ENCODE measurements at places on chromosomes 5 and 9.

DNA sequence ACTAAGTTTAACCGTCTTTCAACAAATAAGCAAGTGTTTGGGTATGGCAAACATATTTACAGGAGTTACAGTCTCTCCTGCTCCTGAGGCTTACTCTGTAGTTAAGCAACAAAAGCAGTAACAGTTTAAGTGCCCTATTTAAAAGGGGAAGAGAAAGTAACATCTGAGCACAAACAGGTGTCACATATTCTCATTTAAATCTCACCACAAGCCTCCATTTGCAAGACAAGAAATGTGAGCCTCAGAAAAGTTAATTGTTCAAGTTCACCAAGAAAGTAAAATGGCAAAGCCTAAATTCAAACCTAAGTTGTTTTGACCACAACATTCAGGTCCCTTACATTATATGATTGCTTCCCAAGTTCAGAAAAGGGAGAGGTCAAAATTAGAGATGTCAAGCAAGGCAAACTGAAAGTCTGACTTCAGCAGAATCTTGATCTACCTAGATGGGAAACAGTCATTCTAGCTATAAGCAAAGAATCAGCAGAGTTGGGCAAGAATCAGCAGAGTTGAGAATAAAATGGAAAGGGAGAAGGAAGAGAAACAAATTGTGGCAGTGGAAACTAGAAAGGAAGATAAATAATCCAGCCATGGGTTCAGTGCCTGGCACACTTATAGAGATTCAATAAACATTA, 93.4 kb downstream of the STRBP start:
- DNase-seq: no peak

- no peak for DNase-seq
Measured at GRCh38 chr9:86766912-86767311, 180.4 kb downstream of the GAS1 start.

GRCh38 chr9:108885643-108886348, 23.7 kb downstream of the ACTL7A start:
- peak; percentile 1 for DNase-seq

DNA sequence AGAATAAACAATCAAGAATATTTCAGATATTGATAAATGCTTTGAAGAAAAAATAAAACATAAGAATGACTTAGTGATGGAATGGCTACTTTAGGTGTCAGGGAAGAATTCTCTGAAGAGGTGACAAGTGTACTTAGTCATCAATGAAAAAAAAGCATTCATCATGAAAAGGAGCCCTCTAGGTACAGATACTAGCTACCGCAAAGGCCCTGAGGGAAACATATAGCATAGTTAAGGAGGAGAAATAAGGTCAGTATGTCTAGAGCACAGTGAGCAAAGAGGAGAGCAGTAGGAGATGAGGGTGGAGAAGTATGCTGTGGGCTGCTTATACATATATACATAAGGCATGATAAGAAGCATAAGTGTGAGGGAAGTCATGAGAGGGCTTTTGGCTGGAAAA, 41.8 kb downstream of the CSF2 start:
- DNase-seq: no peak

- no peak for DNase-seq
Measured at GRCh38 chr5:178527458-178528307, 62.5 kb downstream of the COL23A1 start.

GRCh38 chr5:54311176-54311677, 854 bp upstream of the ARL15 start:
- DNase-seq: no peak

DNA sequence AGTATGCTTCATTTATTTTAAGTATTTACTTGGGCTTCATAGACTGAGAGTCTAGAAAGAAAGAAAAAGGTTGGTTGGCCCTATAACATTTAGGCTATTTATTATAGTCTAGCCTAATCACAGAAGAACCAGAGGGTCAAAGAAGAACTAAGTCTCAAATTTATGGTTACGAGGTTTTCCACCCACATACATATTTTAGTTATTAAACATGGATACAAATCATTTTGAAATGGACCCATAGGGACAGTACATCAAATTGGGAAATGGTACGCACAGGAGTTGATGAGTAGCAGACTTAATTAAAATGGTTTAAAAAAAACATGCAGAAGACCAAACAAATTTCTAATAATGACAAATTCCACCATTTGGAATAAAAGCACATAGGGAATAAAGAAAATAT, 17.7 kb downstream of the SVEP1 start:
- no peak for DNase-seq

DNA sequence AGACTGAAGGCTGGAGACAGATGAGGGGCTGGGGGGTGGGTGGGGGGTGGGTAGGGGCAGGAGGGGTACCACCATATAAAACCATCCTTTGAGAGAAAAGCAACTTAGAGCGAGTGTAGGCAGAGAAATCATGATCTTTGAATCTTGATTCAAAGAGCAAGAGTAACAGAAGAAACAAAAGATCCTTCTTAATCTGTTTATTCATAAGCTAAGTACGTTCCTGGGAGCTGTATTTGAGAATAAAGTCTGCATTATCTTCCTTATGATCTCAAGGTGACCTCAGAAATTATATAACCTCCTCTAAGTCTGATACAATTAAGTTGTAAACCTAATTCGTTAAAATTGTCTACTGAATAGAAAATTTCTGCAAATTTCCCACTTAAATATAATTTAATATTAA, 558.8 kb downstream of the NR2F1-AS1 start:
- DNase-seq: no peak

DNA sequence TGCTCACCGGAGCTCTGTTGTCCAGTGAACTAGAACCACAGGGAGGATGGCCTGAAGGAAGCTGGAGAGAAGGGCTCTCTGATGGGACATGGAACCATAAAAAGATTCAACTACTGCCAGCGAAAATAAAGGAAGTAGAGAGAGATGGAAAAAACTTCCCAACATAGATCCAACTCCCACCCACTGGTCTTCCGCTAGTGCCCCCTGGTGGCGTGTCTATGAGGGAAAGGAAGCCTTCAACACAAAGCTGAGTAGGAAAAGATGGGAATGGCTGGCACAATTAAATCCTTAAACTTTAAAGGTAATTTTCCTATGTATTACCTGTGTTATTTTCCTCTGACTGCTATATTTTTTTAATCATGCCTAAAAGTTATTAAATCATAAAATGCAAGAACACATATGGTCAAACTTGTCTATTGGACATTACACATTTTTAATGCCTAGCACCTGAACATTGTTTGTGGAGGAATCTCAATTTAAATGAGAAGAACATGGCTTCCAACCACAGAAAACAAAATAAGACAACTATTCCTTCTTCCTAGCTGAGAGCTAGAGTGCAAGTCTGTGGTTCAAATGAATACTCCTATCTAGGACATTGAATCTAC, 51.5 kb downstream of the CEP120 start:
- peak; percentile 11 for DNase-seq

DNA sequence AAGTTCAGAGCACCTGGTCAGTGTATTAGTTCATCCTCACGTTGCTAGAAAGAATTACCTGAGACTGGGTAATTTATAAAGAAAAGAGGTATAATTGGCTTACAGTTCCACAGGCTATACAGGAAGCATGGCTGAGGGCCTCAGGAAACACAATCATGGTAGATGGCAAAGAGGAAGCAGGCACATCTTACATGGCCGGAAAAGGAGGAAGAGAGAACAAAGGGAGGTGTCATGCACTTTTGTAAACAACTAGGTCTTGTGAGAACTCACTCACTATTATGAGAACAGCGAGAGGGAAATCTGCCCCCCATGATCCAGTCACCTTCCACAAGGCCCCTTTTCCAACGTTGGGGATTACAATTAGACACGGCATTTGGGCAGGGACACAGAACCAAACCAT, 28.8 kb upstream of the CAVIN4 start:
- DNase-seq: no peak
